ENCODE measurements at places on chromosomes 12 and 14.
A peak's percentile ranks its signal among the peaks of the same experiment; 100 is the strongest.

DNA sequence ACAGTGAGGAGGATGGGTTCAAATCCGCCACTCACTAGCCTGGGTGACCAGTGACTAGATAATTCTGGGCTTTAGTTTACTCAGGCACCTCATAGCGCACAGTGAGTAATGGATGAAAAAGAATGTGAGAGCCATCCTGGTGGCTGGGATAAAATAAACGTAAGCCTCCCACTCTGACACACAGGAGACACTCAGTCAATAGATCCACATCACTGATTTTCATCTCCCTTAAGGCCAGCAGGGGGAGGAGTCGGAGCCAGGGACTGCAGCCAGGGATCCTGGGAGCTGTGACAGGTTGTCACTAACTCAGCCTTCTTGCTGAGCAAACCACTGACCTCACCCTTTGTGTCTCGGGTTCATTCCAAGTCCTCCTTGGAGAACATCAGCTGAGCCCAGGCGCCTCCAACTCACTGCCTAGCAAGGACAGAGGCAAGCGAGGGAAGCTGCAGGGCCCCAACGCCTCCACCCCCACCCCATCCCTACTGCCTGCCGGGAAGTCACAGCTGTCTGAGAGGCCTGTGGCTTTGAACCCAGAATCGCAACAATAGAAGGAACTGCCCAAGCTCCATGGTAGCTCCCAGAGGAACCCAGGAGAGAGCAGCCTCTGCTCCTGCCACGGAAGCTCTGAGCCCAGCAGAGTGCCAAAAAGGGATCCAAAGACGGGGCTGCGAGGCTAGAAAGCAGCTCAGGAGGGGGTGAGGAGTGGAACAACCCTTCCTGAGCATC is 30.7 kb downstream of the PXN start:
- DNase-seq: peak; percentile 80

DNA sequence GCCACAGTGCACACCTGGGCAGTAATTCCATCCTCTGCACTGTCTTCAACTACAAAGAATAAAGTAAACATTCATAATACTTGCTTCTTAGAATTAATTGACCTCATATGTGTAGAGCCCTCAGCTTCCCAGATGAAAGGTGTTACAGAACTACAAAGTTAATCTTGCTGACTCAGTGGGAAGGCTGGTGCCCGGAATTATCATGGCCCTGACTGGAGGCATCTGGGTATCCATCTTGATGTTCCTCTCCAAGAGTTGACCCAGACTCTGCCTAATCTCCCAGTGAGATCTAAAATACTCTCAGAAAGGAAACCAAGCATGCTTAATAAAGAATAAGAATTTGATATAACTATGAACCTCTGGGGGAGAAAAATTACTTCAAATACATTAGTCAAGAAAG is 147.0 kb upstream of the ARID2 start:
- DNase-seq: no peak

- DNase-seq: no peak
These were observed 81.7 kb downstream of the SOX5 start for GRCh38 chr12:23867794-23868193.

DNA sequence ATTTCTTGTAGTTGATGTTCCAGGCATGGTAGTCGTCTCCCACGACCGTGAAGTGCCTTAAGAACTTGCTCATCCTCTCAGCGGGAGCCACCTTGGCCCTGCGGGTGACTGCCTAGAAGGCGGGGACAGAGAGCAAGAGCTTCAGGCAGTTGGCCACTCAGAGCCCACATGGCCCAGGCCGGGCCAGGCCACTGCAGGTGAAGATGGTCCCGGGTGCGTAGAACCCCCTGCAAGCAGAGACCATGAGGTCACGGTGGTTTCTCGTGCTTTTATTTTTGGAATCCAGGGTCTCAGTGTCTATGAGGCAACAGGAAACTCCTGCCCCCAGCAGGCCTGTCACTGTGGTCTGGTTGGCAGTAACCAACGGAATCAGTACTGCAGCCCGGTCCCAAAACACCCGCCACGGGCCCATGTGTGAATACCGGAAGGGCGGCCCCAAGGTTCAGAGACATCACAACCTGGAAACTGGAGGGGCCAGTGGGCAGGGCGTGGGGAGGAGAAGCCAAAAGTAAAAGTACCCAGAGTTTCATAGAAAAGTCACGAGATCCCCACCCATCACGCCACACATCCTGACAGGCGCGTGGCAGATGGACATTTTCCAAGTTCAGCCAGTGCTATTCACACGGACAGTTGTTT is 27.5 kb downstream of the HVCN1 start:
- no peak for DNase-seq

- DNase-seq: no peak
These were observed 25.6 kb downstream of the FIGNL2 start for GRCh38 chr12:51822956-51823355.

- DNase-seq: no peak
These were observed 48.6 kb downstream of the PCNX1 start for GRCh38 chr14:70955543-70956480.

GRCh38 chr12:68036642-68037041 is 47.4 kb downstream of the IFNG-AS1 start:
- DNase-seq: no peak

GRCh38 chr12:89540586-89540985 is 14.7 kb upstream of the POC1B start:
- no peak for DNase-seq

DNA sequence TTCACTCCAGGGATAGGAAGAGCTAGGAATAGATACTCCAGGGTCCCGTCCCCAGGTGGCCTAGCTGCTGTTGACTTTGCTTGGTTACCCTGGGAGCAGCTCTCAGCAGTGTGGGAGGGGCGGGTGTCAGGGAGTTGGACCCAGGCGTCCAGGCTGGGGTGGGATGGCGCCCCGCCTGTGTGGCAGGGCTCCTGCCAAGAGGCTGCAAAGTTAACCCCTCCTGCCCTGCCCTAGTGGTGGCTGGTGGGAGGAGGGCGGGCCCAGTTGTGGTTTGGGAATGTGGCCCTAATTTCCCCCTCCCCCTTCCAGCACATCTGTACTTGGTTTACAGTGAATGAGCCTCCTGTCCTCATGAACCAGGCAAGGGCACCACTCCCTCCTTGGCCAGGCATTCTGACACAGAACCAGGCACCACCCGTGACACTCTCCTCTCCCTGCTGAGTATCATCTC is 1.7 kb upstream of the RARG start:
- DNase-seq: no peak

- DNase-seq: no peak
These were observed 3.7 kb downstream of the SIVA1 start for GRCh38 chr14:104756477-104757237.

GRCh38 chr12:31456562-31456961 is 130.6 kb upstream of the SINHCAF start:
- DNase-seq: no peak

DNA sequence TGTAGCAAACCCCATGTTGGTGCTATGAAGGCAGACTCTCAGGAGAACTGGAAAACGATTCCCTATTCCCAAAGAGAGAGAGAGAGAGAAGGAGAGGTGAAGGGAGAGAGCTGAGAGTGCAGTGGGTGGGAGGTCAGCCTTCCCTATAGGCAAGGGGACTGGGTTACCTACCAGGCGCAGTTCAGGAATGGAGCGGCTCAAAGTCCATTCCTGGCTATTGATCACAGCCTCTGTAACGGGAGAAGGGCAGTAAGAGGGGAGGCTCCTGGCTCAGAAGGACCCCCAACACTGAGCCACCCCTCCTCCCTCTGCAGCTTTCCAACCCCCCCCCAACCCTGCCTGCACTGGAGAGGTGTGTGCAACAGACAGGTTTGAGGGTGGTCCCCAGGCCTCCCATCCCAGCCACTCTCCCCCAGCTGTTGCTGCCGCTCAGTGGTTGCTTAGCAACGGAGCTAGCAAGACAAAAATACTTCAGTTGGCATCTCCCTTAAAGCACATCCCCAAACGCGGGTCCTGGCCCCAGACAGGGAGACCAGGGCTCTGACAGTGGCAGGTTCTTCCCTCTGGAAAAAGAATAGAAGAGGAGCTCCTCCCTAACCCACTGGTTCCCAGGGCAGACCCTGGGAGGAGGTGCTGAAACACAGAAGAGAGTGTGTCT is 3.2 kb downstream of the AGAP2 start:
- DNase-seq: no peak

- no peak for DNase-seq
These were observed 18.9 kb downstream of the ZFHX2 start for GRCh38 chr14:23532658-23533057.

- no peak for DNase-seq
These were observed 10.5 kb downstream of the ARHGEF25 start for GRCh38 chr12:57621497-57622292.

DNA sequence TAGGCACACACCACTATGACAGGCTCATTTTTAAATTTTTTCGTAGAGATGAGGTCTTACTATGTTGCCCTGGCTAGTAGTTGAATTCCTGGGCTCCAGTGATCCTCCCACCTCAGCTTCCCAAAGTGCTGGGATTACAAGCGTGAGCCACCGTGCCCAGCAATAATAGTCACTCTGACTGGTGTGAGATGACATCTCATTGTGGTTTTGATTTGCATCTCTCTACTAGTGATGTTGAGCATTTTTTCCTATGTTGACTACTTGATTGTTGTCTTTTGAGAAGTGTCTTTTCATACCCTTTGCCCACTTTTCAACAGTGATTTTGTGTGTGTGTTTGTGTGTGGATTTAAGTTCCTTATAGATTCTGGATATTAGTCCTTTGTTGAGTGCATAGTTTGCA is 26.3 kb downstream of the ATP2A2 start:
- no peak for DNase-seq

DNA sequence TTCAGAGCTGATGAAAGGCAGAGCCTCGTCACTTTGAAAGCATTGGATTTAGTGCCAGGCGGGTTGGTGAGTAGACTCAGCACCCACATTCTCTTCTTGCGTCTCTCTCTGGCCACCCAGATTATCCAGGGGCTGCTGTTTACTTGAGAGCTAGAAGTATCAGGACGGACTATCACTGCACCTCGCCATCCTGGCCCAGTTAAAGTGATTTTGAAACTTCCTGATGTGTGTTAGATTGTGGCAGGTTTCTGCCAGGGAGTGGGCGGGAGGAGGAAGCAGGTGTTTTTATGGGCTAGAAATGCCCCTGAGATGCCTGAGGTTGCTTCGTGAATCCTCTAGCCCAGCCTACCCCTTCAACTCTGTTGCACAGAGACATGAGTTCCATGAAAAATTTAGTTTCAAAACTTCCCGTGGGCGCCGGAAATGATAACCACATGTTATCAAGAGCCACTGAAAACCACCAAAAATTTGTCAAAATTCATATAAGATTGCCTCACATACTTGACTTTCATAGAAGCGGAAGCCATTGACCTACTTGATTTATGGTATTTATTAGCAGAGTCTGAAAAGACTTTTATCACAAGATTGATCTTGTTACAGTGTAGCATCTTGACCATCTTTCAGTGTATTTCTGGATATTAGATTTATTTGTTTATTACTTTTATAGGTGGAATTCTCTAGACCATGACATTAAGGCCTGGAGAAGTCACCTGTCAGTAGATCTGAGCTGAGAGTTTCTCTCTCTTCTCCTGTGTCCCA is 466.0 kb downstream of the RAD51B start:
- DNase-seq: no peak

DNA sequence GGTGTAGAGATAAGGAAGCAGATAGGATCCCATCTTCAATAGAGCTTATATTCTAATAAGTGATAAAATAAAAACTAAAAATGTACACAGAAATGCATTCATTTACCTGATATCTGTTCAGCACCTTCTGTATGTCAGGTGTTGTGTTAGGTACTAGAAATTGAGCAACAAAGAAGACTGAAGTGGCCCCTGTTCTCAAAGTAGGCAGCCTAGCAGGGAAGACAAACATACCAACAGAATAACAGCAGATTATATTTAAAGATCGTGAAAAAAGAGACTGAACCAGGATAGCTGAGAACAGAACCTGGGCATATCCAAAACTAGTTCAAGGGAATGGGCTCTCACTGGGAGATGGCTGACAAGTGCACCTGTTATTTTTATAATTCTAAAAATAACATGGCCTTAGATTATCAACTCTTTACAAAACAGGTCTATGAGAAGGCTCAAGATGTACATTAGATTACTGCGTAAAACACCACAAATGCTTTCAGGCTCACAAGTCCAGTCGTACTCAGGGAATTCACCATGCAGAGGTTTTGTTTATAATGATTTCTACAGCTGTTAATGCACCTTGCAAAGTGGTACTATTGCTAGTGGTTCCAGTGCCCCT is 16.4 kb downstream of the ANO6 start:
- DNase-seq: peak; percentile 51

DNA sequence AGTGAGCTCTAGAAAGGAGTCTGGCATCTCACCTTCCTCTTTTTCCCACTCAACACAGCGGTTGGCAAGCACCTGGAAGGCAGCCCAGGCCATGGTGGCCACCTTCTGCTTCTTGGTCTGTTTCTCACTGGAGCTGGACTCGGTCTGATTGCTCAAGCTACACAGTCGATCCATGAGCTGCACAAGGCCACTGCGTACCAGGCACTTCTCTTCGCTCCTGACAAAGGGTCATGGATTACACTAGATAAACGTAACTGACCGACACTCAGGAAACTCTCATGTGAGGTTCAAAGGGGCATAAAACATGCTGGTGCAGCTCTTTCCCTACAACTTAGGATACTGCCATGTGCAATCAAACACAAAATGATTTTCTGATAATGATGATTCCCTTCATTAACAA is 113.7 kb downstream of the TRAFD1 start:
- no peak for DNase-seq

DNA sequence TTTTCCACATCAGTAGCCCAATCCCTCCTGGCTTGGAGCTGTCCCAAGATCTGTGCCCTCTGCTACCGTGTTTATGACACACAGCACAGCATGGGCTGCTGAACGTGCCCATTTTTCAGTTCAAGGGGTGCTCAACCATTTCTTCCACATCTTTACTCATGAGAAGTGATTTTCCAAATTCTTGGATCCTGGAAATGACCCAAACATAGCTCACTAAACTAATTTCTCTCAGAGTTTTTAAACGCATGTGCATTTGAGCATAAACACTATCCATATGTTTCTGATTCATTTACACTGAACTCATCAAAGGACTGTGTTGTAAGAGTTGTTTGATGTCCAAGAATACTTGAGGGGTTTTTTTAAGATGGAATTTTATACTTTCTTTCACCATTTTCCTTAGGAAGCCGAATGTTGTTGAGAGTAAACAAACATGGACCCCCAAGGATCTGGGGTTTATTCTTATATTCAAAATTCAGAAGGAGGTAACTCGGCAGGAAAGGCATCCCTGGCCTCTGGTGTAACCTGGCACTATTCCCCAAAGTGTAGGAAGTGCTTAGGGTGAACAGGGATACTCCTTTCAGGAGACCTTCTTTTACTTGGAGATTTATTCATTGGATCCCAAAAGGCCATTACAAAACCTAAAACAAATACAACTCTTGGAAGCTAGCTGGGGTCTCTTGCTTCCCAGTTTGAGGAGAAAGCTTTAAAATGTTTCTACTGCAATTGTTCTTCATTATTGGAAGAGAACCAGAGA is 215.0 kb downstream of the BMP4 start:
- no peak for DNase-seq

Data from SW 1271 (cell line).